ENCODE measurements at places on chromosomes 2 and 18.

GRCh38 chr2:69285379-69285894, 101.6 kb downstream of the GFPT1 start:
- DNase-seq, result no peak

- no peak for DNase-seq
These were observed 13.1 kb downstream of the ASPRV1 start for GRCh38 chr2:69948032-69948962.

- no peak for DNase-seq
These were observed 55.1 kb upstream of the SERTAD2 start for GRCh38 chr2:64708829-64709228.

GRCh38 chr18:61653823-61654551, 238.8 kb downstream of the RNF152 start:
- no peak for DNase-seq

DNA sequence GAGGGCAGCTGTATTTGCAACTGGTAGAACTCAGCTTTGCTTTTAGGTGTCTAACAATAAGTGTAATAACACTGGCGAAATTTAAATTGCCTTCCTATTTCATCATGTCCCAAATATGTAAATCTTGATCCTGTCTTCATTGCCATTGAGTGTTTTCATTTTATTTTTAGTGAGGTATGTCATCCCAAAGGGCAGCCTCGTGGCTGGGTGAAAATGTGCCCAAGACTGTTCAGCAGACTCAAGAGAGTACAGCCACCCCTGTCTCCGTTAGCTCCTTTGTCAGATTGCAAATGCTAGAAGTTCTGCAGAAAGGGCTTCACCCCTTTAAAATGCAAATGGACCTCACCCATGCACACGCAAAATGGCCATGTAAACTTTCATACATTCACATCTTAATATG, 278.8 kb downstream of the RND3 start:
- no peak for DNase-seq

- no peak for DNase-seq
These were observed 263.5 kb upstream of the SIX2 start for GRCh38 chr2:45272549-45273265.

DNA sequence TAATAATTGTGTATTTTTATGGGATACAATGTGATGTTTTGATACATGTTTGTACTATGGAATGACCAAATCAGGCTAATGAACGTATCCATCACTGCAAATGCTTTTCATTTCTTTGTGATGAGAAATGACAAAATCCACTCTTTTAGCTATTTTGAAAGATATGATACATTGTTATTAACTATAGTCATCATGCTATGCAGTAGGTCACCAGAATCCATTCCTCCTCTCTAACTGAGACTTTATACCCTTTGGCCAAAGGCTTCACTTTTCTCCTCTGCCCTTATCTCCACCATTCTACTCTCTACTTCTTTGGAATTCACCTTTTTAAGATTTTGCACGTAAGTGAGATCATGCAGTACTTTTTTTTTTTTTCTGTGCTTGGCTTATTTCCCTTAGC, 44.5 kb upstream of the TMEM17 start:
- no peak for DNase-seq

- no peak for DNase-seq
These were observed 9.9 kb downstream of the DYSF start for GRCh38 chr2:71463342-71463654.

- DNase-seq, result no peak
These were observed 28.7 kb upstream of the LRRC30 start for GRCh38 chr18:7202169-7202568.

DNA sequence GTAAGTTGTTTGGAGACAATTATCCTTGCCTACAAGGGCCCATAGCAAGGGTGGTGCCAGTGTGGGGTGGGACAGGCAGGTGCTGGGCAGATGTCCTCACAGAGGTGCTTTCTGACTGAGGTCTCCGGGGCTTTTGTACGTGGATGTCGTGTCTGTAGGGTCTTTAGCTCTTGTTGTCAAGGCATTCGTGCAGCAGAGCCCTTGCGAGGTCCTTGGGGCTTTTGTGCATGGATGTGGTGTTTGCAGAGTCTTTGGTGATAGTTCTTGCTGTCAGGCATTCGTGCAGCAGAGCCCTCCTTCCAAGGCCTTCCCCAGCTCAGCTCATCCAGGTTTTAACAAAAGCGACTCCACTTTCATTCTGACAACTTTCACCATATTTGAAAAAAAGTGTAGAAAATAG, 116.0 kb upstream of the TMEM18 start:
- DNase-seq, result no peak

DNA sequence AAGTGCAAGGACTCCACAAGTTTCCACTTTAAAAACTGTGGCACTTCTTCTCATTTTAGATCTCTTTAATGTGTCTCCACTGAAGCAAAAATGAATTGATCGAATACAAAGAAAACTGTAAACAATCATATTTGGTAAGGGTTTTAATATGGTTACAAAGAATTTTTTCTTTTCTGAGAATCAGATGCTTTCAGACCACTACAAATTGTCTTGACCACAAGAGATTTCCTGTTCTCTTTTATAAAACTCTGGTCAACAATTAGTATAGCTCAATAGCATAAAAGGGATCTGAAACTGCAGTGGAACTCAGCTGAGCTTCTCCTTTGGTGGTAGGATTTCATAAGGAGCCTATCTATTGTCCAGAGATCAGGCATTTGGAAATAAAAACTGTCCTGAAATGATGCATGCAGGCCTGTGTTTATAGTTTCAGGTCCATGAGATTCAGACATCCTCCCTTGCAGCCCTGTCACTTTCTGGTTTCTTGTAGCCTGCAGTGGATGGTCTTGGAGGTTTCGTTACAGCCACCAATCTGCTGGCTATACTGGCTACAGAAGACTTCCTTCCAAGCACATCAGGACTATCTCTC, 120.0 kb downstream of the DOCK10 start:
- DNase-seq, result no peak

DNA sequence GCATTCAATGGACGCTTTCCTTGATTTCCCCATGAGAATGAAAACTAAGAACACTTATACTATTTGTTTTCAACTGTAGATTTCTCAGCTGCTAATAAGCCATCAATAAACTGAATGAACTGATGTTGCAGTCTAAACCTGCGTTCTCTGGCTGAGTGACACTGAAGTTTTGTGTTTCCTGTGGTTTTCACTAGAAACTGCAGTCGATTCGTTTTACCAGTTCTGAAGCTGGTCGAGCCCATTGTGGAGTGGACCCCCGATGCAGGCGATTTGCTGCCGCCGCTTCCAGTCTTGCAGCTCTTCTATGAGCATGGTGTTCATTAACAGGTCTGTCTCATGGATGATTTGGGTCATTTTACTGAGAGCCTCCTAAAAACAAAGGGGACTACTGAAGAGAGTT, 50.6 kb upstream of the STAT1 start:
- no peak for DNase-seq

DNA sequence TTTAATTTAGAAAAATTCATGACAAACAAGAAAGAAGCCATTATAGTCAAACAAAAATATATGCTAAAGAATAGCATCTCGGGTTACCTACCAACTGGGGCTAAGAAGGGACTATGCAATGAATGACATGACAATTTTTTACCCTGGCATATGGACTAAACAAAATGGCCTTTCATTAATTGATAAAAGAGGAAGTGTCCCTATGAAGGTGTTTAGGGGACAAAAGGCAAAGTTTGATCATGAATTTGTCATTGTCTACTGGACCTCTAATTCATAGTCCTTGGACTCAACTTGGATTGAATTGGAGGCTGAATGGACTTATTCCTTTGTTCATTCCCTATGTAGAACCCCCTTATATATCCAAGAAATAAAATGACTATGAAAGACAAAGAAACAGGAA, 12.7 kb downstream of the MAIP1 start:
- DNase-seq, result no peak

DNA sequence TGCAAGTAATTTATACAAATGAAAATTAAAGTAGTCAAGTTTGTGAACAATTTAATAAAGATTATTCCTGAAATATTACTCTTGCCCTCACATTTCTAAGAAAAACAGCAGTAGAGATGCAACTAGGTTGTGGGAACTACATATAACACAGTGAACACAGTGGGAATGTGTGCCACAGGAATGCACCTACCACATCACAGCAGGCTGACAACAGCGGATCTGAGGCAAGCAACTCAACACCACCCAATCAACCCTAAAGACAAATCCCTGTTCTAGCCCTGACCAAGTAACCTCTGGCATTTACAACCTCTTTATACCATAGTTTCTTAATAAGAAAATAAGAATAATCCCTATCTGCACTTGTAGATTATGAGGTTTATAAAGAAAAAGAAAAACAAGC, 23.4 kb downstream of the MBOAT2 start:
- DNase-seq, result no peak

- no peak for DNase-seq
These were observed 92.2 kb upstream of the MBOAT2 start for GRCh38 chr2:9095690-9096089.

DNA sequence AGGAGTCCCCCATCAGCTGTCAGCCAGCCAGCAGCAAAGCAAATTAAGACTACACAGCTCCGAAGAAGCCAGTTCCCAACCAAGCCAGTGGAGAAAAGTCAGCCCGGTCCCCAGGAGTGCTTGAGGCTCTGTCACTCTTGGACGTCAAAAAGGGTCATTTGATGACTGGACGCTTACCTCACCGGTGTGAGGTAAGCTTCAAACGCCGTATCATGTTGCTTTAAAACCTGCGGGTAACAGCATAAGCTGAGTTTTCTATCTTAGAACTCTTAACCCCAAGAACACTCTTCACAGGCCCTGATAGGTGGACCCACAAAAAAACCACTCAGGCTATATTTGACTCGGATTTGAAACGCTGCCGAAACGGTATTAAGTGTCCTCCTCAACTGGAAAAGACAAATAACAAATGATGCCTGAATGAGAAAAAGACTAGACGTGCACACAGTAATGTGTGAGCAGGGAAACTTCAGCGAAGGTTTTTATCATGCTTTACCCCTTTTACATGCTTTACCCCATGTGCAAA, 682 bp upstream of the LNPK start:
- no peak for DNase-seq

- no peak for DNase-seq
These were observed 362.7 kb downstream of the CPS1 start for GRCh38 chr2:210919128-210919527.

GRCh38 chr2:217147818-217148217, 288.0 kb upstream of the TNP1 start:
- no peak for DNase-seq

DNA sequence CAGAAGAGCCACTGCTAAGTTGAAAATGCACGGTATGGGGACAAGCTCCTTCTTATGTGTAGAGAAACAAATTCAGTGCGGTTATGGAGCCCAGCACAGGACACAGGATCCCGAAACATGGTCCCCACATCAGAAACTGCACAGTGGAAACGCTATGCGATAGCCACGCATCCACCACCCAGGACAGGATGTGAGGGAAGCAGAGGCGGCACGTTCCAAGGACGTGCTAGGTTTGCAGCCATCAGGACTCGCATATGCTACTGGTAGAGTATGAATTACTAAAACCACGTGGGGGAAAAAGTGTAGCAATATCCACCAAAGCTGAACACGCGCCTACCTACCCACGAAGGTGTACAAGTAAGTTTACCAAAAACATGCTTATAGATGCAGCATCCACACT, 34.7 kb upstream of the SNTG2 start:
- no peak for DNase-seq

- no peak for DNase-seq
These were observed 20.1 kb downstream of the CASP8 start for GRCh38 chr2:201280191-201281040.

DNA sequence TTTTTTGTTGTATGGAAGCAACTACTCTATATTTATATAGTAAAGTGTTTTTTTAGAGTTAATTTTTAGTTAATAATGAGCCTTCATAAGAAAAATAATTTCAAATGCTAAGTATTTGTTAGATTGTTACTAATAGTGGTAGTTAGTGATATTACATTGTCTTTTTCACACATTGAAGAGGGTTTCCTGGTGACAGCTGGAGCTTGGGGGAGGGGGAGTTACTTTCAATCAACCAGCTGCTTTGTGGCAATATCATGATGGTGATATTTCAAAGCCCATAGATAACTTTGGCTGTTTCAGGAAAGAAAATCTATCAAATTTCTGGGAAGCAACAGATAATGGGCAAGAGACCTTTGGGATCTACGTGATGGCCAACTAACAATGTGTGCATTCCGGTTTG, 4.1 kb downstream of the RHBDD1 start:
- DNase-seq, result no peak

GRCh38 chr18:22827216-22827615, 105.9 kb upstream of the RBBP8 start:
- no peak for DNase-seq

GRCh38 chr2:152421521-152422370, 86.8 kb downstream of the FMNL2 start:
- no peak for DNase-seq

DNA sequence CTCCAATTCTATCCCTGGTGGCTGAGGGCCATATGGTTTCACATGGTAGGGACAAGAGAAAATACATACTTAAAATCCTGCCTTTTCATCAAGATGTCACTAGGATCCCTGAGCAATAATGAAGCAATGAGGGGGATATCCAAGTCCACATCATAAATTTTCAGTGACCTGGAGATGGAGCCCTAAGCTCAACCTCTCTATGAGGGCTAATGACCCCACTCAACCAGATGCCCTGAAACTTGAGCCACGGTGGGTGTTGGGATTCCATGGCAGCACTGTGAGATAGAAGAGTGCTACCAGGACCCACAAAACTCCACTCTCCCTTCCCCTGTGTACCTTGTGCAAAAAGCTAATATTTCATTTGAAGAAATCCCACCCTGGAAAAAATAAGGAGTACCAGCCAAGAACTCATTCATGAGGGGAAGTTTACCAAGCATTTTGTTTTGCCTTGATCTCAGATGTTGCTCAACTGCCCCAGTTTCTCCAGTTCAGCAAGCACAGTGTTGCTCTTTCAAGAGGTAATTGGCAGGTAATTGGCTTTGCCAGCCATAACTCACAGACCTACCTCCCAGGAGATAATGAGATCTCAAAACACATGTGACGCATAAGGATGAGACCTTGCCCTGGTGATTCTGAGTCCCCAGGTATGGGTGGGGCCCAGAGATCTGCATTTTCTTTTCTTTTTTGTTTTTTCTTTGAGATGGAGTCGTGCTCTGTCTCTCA, 51.0 kb upstream of the TTC39C start:
- no peak for DNase-seq

DNA sequence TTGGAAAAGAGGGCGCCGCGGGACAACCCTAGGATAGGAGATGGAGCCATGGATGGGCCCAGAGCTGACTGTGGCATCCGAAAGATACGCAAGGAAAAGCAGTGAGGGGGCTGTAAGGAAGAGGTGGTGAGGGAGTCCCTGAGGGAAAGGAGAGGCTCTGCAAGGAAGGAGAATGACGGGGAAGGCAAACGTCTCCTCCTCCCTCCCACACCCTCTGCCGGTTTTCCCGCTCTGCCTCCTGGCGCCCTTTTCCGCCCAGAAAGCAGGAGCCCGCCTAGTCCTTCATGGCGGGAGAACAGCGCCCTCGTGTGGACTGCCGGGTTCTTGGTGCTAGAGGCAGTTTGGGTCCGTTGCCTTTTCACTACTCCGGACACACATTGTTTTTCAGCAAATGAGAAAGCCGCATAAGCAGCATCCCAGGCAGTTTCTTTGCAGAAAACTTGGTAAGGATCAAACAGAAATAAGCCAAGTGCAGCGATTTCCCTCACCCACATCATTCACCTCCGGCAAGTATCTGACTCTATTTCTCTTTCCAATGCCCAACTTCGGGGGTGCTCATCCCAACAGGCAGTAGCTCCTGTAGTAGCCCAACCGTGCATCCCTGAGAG, 200.4 kb downstream of the INO80D start:
- DNase-seq, result peak; percentile 49

All from stimulated activated CD4-positive, alpha-beta T cell treated with anti-CD3 and anti-CD28 coated beads, Interleukin-1b, Interleukin-23, amount 100 ng/mL, for 24 hours (primary cell).